ENCODE measurements at places on chromosomes 5 and 9.

DNA sequence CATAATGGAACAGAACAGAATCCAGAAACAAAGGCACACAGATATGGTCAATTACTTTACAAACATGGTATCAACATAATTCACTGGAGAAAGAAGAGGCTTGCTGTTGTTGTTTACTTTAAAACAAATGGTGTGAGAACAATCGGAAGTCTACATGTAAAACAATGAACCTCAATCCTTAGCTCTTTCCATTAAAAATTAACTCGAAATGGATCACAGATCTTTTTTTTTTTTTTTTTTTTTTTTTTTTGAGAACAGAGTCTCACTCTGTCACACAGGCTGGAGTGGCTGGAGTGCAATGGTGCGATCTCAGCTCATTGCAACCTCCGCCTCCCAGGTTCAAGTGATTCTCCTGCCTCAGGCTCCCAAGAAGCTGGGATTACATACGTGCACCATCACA, 9.8 kb downstream of the SEMA4D start:
- H3K4me3 ChIP-seq, result no peak overlapping the region
- H3K27me3 ChIP-seq, result no peaks in the 10 kb centered on the region
- peaks cover 21% of the 10 kb centered on the region for H3K4me1 ChIP-seq
- no peaks in the 10 kb centered on the region for H3K36me3 ChIP-seq
- no peak overlapping the region for H3K27ac ChIP-seq

DNA sequence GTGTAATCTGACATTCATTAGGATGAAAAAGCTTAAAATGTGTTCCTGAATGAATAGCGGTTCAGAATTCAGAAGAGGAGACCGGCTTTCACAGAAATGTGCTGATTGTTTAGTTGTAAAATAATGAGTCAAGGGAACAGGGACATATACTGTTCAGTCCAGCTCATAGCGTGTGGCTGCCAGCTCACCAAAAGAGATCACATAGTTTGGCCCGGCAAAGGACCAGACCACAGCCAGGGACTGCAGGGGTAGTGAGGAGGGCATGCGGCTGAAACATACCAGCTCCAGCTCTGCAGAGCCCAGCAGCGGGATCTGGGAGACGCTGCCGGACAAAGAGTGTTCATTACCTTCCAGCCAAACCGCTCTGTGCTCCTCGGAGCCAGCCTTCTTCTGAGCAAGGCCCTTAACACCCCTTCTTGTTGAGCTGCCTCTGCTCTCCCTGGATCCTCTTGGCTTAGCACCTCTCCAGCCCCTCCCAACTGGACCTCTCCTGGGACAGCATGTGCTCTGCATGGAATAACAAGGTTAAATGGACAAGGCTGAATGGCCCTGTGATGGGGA, 116.8 kb upstream of the CNTLN start:
- no peak overlapping the region for H3K4me3 ChIP-seq
- H3K27ac ChIP-seq, result peak overlapping the region; percentile 11
- H3K27me3 ChIP-seq, result no peaks in the 10 kb centered on the region
- DNase-seq, result peak; percentile 80
- H3K36me3 ChIP-seq, result no peaks in the 10 kb centered on the region

GRCh38 chr9:107907715-107908114, 418.1 kb upstream of the KLF4 start:
- no peak overlapping the region for H3K4me3 ChIP-seq
- no peaks in the 10 kb centered on the region for H3K36me3 ChIP-seq
- peak; percentile 70 for DNase-seq
- H3K27ac ChIP-seq, result peak overlapping the region; percentile 33

DNA sequence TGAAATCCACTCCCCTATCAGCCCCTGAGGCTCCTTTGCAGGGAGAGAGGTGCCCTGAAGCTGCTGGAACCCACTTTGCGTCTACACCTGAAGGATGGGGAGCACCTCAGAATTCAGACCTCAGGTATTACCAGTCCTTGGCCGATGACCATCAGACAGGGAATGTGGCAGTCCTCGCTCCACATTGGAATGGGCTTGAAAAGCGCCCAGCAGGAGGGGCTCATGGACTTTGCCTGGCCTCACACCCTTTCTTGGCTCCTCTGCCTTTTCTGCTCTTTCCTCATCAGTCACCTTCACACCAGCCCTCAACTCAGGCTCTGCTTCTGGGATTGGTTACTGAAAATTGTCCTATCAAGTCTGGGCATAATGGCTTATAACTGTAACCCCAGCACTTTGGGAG, 83.9 kb downstream of the BARX1 start:
- peaks cover 3% of the 10 kb centered on the region for H3K4me1 ChIP-seq
- no peaks in the 10 kb centered on the region for H3K36me3 ChIP-seq
- H3K27me3 ChIP-seq, result no peaks in the 10 kb centered on the region
- H3K27ac ChIP-seq, result no peak overlapping the region
- DNase-seq, result no peak

GRCh38 chr5:78546276-78546996, 102.1 kb downstream of the LHFPL2 start:
- no peaks in the 10 kb centered on the region for H3K27me3 ChIP-seq
- DNase-seq, result no peak
- peak overlapping the region; percentile 92 for H3K27ac ChIP-seq

Measured in muscle of leg (tissue), 16 donors.